Motor neuron (in vitro differentiated cells): ENCODE measurements at places on chromosomes 3 and 15. TPM values are rescaled to one million over a fixed set of nuclear protein-coding genes. Genes with fewer than 3 reads are reported as not detected.
A peak's percentile ranks its signal among the peaks of the same experiment; 100 is the strongest.

DNA sequence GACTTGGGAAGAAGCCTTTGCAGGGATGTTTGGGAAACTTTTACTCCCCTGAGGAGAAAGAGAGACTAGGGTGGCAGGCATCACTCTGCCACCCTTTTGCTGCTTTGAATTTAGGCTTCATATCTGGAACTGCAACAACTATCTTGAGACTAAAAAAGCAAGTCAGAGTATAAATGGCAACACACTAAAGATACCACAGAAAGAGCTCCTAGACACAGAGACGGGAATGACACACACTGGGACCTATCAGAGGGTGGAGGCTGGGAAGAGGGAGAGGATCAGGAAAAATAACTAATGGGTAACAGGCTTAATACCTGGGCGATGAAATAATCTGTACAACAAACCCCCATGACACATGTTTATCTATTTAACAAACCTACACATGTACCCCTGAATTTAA, 237.8 kb downstream of the FGF12 start:
- ATAC-seq: no peak

- ATAC-seq: no peak
These were observed 51.0 kb downstream of the MCF2L2 start for GRCh38 chr3:183377307-183377959.

DNA sequence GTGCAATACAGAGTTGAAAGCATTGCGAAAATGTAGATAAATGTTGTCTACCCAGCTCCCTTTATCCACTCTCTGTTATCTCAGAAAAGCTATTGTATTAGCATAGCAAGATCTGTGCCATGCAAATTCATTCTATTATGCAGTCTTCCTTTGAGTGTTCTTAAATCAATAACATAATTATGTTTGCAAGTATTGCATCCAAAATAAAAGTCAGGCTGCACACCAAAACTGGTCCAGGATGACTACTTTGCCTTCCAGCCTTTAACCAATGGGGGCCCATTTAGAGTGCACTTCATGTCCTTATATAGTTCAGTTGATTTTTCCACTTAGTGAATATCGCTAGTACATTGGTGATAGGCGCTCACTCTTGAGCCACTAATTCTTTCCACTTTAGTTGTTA, 107.4 kb upstream of the MLF1 start:
- peak; percentile 57 for ATAC-seq

DNA sequence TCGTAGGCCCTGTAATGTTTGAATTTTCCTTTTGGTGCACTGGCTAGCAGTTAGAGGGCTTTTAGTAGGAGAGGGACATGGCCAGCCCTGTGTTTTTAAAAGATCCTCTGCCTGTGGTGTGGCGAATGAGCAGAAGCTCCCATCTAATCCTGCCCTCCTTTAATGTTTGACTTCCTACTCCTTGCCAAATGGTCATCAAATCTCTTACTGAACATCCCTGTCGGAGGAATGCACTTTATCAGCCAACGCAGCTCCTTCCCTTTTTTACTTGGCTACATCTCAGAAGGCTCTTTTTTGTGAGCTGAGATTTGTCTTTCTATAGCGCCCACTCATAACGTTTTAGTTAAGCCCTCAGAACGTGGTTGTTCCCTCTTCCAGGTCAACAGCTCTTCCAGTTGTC, 44.8 kb downstream of the MAP2K5 start:
- no peak for ATAC-seq

MYD88 gene
- total RNA-seq: 16.4 and 17.2 TPM in 2 replicates

DNA sequence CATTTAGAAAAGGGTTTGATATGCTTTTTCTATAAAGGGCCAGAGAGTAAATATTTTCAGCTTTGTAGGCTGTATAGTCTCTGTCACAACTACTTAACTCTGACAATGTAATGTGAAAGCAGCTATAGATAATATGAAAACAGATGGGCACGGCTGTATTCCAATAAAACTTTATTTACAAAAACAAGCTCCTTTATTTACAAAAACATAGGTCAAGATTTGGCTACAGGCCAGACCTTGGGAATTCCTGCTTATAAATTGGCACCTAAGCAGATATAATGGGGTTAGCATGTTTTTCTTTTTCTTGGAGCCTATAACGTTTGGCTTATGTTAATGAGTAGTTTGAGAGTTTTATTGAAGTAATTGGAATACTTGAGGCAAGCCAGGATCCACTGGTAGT, 119.4 kb upstream of the CGNL1 start:
- ATAC-seq: no peak

CCR3 gene
- 0.14 and 0.25 TPM in 2 replicates for total RNA-seq

IL17RC gene
- 17.5 and 21.2 TPM in 2 replicates for total RNA-seq

CCR8 gene
- total RNA-seq: 0.44 TPM in 1 of 2 replicates, not detected in the other

MCF2L2 gene
- 11.7 and 16.4 TPM in 2 replicates for total RNA-seq

MAP6D1 gene
- total RNA-seq: 2.1 and 3.5 TPM in 2 replicates

GRCh38 chr15:37070686-37071085, 29.7 kb downstream of the MEIS2 start:
- no peak for ATAC-seq

DNA sequence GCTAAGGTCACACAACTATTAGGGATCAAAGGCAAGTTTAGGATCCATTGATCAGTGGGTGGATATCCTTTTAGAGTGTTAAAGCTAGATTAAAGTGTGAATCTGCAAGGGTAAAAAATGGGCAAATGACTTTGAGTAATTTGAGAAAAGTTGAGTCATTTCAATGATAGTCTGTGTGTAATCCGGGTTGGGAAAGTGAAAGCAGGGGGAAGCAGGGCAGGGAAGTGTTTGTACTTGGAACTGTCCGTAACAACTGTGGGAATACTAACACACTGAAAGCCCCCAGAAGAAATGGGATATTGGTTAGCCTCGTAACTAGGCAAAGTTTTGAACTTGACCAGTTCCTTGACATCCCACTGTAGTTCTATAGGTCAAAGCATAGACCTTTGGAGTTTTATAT, 187.2 kb upstream of the SLITRK3 start:
- no peak for ATAC-seq

WDR93 gene
- total RNA-seq: 0.16 and 0.20 TPM in 2 replicates

DNA sequence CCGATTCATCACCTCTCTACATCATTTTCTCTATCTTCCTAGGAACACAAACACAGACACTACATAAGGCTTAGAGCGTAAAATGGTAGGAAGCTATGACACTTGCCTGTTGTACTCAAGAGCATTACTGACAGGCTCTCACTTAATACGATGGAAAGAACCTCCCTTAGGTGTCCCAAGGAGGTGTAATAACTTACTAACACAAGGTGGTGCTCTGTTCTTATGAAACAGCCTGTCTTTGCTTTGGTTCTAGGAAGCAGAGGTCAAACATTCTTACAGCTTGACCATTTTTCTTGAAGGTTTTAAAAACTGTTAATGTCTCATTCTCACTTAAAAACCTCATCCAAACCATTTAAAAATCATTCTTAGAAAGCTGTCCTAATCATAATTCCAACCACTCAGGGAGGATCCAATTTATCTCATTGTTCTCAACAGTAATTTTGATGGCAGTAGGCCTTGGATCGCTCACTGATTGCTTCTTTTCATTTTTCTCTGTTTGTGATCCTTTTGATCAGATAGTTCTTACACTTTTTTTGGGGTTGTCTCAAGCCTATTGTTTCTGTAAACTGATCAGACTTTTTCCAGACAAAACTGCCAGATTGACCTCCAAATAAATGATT, 317.8 kb upstream of the AGTR1 start:
- ATAC-seq: peak; percentile 98

STRA6 gene
- total RNA-seq: 35.0 and 38.6 TPM in 2 replicates

MST1R gene
- total RNA-seq: 1.3 and 2.1 TPM in 2 replicates

- ATAC-seq: no peak
These were observed 41.1 kb upstream of the NANOGP8 start for GRCh38 chr15:35126236-35126635.

DNA sequence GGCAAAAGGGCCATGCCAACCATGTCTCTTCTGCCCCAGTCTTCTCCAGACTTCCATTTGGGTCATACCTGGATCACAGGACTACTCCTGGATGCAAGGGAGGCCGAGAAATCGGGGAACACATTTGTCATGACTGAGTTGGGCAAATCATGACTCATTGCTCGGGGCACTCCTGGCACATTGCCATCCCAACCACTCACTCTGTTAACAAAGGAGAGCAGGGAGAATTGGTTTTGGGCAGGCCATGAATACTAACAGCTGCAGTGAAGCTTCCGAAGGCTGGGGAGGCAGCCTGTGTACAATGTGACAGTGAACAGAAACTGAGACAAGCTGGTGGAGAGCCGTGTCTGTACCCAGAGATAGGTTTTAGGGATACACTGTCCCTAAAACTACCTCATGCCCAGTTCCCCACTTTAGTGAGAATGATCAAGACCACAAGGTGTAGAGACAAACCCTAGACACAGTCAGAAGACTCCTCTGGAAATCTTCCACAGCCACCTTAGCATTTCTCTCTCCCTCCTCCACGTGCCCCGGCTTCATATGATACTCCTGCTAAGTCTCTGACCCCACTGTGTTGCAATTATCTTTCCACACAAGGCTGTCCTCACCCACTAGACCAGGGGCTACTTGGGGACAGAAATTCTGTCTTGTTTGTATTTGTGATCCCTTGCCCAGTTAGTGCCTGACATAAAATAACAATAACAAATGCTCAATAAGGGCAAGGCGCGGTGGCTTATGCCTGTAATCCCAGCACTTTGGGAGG, 10.5 kb upstream of the BUB1B start:
- peak; percentile 63 for ATAC-seq

- no peak for ATAC-seq
These were observed 21.7 kb downstream of the UPK1B start for GRCh38 chr3:119195151-119195476.

ZNF660 gene
- total RNA-seq: 7.6 and 8.9 TPM in 2 replicates

ADAMTS7 gene
- total RNA-seq: 6.4 and 6.5 TPM in 2 replicates

DNA sequence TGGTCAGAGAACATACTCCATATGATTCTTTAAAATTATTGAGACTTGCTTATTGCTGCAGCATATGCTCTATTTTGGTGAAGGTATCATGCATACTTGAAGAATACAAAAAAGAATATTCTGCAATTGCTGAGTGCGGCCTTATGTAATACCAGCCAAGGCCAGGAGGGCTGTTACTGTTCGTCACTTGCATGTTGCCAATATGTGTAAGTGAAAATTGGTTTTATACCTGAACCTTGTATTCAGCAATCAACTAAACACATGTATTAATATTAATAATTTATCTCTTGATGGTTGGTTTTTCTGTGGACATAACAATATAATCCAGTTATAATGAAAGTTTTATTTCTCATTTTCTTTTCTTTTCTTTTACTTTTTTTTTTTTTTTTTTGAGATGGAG, 13.9 kb upstream of the GABRA5 start:
- ATAC-seq: no peak

TF gene
- 0.81 and 1.4 TPM in 2 replicates for total RNA-seq
